ENCODE measurements at places on chromosomes 4 and X.

GRCh38 chr4:139368998-139369397, 66.7 kb upstream of the NDUFC1 start:
- DNase-seq, result no peak

- DNase-seq, result peak; percentile 28
Observed at GRCh38 chr4:141702472-141703182, 66.2 kb downstream of the IL15 start.

DNA sequence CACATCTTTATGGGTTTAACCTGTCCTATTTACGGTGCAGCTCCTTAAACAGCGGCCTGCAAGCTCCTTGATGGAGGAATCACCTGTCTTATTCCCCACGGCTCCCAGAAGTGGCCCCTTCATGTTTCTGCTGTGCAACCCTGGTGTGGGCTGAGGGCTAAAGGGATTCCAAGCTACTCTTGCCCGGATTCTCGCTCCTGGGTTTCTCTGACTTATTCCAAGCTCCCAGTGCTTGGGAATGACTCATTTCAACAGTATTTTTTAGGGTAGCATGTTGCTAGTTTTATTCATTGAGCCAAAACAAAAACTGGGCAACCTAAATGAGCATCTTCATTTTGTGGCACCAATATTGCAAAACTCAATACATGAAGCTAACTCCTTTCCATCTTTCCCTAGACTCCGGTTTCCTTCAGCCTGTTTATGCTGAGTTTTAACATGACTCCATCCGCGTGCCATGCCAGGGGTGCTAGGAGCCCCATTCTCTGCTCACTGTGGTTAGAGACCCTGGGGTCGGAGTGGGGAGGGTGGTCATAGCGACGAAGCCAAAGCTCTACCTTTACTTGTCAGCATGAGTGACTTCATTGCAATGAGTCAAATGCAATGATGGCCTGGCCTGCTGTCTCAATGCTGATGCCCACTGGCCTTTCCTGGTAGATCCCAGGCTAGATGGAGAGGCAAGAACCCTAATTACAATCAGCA, 349.7 kb downstream of the NR3C2 start:
- DNase-seq, result no peak

GRCh38 chrX:56783450-56783831, 54.4 kb downstream of the NBDY start:
- no peak for DNase-seq

DNA sequence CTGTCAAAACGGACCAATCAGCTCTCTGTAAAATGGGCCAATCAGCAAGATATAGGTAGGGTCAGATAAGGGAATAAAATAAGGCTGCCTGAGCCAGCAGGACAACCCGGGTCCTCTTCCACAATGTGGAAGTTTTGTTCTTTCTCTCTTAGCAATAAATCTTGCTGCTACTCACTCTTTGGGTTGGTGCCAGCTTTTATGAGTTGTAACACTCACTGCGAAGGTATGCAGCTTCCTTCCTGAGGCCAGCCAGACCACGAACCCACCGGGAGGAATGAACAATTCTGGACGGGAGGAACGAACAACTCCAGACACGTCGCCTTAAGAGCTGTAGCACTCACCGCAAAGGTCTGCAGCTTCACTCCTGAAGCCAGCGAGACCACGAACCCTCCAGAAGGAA, 287.8 kb downstream of the RAPGEF2 start:
- peak; percentile 98 for DNase-seq
